ENCODE measurements at places on chromosomes 1 and 21.

GRCh38 chr1:169484101-169484500 lies 1.6 kb downstream of the SLC19A2 start:
- DNase-seq, result no peak

- DNase-seq, result no peak
Observed at GRCh38 chr1:230534224-230534623, 108.1 kb upstream of the COG2 start.

DNA sequence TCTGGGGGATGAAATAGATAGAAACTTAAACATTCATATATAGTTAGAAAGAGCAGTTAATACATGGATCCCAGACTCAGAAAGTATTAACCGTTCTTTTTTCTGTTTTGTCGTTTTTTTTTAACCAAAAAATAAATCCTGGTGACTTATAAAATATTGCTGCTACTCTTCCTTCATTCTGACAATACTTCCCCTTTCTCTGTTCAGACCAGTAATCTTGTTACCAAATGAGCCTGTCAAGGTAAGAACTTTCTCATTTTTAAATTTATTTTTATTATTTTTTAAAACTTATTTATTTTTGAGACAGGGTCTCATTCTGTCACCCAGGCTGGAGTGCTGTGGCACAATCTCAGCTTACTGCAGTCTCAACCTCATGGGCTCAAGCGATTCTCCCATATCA lies 13.7 kb downstream of the PTPN22 start:
- no peak for DNase-seq

DNA sequence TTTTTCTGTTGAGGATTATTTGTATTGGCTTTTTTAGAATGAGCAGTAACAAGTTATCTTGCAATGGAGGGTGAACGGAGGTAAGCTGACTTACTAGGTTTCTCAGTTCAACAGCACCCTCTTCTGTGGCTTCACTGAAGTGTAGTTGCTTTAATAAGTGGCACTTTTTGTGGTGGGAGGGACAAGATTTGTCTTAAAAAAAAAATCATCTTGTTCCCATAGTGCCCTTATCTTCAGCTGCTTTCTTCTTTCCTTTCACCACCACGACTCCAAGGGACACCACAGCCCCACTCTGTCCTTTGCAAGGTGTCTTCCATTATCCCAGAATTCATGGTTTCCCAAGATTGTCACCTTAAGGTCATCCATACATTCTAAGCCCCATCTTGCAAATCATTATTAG lies 92.9 kb downstream of the PIGK start:
- DNase-seq, result no peak

- DNase-seq, result no peak
Observed at GRCh38 chr1:155454096-155454495, 108.5 kb downstream of the ASH1L start.

GRCh38 chr1:47970882-47971281 lies 26.3 kb downstream of the TRABD2B start:
- DNase-seq, result no peak

DNA sequence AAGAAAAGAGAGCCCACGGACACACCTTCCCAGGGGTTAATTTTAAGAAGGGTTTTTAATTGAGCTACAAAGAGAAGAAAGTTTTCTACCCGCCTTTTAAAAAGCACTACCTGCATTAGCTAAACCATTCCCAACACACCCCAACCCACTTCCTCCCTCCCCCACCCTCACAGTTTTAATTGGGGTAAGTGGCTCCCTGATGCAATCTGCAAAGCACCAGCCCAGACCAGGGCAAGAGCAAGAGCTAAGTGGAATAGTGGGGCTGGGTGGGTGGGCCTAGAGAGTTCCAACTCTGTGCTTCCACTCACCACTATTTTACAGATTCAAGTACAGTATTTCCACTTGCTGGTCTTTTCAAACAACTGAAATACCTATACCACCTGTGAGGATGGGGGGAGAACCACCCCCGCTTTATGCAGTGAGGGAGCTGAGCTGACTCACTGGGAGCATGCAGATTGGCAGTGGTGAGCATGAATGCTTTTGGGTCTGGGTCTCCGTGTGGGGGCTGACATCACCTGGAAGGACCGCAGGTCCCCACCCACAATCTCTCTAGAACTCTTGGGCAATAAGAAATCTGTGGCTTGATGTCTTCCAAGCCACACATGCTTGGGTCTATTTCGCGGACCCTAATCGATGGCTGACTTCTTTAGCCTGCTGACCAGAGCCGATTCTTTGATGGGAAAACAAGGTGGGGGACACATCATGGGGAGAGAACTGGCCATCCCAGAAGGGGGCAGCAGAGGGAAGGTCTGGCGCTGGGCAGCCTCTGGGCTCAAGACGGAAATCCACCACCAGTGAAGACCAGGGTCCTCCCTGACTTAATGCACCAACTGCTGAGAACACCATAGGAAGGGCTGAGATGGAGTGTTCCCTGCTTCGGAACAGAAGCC lies 95.5 kb downstream of the SSBP3 start:
- DNase-seq, result peak; percentile 51

DNA sequence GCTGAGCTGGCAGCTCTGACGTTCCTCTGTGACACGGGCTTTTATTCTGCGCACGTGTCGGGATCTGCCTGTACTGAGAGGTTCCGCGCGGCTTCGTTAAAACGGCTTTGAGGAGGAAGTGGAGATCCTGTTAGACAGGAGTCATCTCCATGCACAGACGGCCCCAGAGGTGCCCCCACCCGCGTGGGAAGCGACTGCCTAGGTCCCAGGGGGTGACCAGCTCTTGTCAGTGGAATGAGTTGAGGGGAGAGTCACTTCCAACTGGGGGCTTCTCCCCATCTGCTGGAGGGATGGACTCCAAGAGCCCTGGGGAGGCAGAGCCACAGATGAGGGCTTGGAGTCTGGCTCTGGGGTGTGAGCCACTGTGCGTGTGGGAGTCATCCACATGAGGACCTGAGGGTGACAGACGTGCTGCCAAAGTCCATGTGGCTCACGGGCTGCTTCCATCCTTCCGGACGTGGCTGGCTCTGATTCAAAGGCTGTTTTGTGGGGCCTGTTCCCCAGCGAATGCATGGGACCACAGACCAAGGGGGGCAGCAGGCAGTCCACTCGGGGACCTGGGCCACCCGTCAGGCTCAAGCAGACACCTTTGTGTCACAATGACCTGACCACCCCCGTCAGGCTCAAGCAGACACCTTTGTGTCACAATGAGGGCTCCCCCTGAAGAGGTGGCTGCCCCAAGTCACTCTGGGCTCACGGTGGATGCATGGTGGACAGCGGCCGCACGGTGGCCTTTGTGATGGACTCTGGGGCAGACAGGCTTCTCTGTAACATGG lies 26.8 kb downstream of the PTTG1IP start:
- peak; percentile 52 for DNase-seq

GRCh38 chr1:186848509-186849130 lies 19.9 kb downstream of the PLA2G4A start:
- DNase-seq, result no peak

GRCh38 chr1:26158908-26159742 lies at the start of gene FAM110D:
Gene FAM110D (plus strand): TSS chr1:26159079. CDS start chr1:26161292, 2,213 bp downstream.
- DNase-seq, result no peak

DNA sequence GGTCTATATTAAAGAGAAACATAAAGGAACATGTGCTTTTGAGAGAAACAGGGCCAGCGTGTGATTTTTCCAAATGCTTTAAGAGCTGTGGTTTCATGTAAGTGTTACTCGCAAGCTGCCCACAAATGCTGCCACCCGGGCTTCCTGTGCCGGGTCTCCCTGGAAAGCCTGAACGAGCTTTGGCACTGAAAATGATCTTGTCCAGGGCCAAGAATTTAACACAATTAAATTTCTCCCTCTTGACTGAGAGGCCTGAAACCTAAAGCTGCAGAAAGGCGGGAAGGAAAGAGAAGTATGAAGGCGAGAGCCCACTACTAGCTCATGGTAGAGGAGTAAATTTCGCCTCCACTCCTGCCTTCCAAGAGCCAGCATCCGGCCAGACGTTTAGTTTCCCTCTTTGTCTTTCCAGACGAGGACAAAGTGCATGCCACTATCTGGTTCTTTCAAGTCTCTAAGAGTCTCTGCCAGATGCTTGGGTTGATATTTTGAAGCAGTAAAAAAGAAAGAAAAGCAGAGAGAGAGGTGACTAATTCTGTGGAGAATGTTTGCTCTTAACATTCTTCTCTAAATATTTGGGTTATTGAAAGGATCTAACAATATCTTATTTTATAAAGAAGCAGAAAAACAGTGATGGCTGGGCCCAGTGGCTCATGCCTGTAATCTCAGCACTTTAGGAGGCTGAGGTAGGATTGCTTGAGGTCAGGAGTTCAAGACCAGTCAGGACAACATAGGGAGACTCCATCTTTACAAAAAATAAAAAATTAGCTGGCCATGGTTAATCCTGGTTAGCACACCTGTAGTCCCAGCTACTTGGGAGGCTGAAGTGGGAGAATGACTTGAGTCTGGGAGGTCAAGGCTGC lies 100.0 kb upstream of the HNRNPU start:
- no peak for DNase-seq

DNA sequence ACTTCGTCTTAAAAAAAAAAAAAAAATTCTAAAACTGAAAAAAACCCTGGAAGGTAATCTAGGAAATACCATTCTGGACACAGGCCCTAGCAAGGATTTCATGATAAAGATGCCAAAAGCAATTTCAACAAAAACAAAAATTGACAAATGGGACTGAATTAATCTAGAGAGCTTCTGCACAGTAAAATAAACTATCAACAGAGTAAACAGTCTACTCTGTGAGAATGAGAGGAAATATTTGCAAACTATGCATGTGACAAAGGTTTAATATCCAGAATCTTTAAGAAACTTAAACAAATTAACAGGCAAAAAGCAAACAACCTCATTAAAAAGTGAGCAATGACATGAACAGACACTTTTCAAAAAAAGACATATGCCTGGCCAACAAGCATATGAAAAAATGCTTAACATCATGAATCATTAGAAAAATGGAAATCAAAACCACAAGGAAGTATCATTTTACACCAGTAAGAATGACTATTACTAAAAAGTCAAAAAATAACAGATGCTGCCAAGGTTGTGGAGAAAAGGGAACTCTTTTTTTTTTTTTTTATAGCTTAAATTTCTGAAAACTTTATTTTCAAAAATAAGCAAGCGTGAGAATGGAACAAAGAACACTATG lies 29.4 kb upstream of the RNPC3 start:
- no peak for DNase-seq

DNA sequence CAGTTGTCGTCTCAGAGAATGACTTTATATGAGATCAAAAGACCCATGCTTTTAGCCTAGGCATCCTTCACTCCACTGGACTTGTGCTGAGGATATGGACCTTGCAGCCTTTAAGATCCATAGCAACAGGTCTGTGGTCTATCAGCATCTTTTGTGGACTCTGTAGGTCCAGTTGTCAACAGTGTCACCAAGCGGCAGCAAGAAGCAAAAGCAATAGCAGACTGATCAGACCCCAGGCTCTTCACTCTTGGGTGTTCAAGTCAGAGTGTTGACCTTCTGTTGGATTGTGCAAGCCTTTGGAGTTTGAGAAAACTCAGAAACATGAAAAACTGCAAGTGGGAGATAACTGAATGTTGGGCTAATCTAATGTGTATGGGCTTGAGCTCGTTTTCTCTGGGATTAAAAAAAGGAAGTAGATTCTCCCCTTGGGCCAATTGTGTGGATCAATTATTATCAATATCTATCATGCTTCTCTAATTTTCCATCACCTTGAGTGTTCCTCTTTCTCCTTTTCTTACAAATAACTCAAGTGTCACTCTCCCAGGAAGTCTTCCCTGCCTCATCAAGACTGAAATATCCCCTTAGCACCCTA lies 144.2 kb downstream of the LYPLAL1 start:
- DNase-seq, result no peak

- DNase-seq, result no peak
Observed at GRCh38 chr1:224565611-224566406, 50.3 kb upstream of the CNIH3 start.

- no peak for DNase-seq
Observed at GRCh38 chr1:245856944-245857531, 650.0 kb downstream of the SMYD3 start.

GRCh38 chr1:91925644-91926435 lies 23.4 kb upstream of the BRDT start:
- no peak for DNase-seq

DNA sequence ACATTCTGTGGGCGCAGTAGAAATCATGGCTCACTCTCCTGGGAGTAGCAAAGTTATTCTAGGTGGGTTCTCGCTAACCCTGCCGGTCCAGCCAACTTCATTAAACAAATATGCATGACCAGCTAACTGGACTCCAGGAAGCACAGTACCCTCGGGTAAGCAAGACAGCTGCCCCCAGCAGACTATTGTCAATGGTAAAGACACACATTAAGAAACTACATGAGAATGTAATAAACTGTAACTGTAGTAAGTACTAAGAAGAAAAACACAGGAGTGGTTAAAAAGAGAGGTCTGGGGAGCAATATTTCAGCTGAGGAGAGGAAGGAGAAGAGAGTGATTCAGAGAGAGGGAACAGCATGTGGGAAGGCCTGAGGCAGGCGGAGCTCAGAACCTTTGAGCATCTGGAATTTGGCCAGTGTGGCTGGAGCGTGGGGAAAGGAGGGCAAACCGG lies 7.4 kb downstream of the SLC2A5 start:
- no peak for DNase-seq

DNA sequence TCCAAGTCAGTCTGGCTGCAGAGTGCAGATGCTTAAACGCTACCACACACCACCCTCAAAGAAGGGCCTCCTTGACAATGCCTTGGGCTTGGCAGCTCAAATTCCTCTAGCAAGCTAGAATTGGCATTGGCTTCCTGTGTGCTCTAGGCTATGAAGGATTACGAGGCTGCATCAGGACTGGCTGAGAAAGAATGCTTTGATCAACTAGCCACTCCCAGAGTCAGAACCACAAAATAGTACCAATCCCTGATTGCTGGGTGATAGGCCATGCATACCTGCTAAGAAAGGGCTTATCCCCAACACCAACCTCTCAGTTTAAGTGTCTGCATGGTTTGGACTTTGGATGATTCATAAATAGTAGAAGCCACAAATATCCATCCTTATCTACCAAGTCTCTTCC lies 504.9 kb downstream of the OMA1 start:
- no peak for DNase-seq

DNA sequence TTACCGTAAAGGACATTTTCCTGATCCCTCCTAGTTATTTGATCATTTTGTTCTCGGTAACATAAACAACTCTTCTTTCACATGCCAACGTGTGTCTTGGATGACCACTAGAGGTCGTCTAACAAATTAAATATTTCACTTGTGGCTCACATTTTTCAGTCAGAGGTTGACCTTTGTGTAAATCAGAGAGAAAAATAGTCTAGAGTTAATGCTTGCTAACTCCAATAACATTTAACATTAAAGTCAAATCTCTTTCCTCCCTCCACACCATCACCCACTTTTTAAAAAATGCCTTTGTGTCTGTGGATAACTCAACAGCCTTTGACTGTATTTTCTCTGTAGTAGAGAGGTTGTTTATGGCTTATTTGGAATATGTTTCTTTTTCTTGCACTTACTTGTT lies 220.5 kb upstream of the B3GALT2 start:
- no peak for DNase-seq

GRCh38 chr1:220170836-220171526 lies 77.0 kb downstream of the IARS2 start:
- DNase-seq, result no peak

- no peak for DNase-seq
Observed at GRCh38 chr1:187844313-187844712, 1015.6 kb downstream of the PLA2G4A start.

GRCh38 chr1:1616838-1617237 lies 1.5 kb downstream of the MIB2 start:
- no peak for DNase-seq
